ENCODE measurements at places on chromosomes 11 and 22. TPM values are rescaled to one million over a fixed set of nuclear protein-coding genes. Genes with fewer than 3 reads are reported as not detected.
A peak's percentile ranks its signal among the peaks of the same experiment; 100 is the strongest.

GRCh38 chr11:30830681-30831080, 244.5 kb upstream of the MPPED2 start:
- H3K36me3 ChIP-seq = no peaks in the 10 kb centered on the region
- no peaks in the 10 kb centered on the region for H3K4me1 ChIP-seq
- H3K27ac ChIP-seq = no peak overlapping the region
- no peak overlapping the region for H3K4me3 ChIP-seq
- no peak for DNase-seq
- H3K27me3 ChIP-seq = no peaks in the 10 kb centered on the region

- no peak overlapping the region for H3K27ac ChIP-seq
- no peak overlapping the region for H3K4me3 ChIP-seq
- no peaks in the 10 kb centered on the region for H3K27me3 ChIP-seq
- DNase-seq = no peak
- no peaks in the 10 kb centered on the region for H3K4me1 ChIP-seq
Measured at GRCh38 chr22:42154293-42155052, 23.9 kb upstream of the CYP2D6 start.

Gene CD248
- total RNA-seq = 52.6 TPM

DNA sequence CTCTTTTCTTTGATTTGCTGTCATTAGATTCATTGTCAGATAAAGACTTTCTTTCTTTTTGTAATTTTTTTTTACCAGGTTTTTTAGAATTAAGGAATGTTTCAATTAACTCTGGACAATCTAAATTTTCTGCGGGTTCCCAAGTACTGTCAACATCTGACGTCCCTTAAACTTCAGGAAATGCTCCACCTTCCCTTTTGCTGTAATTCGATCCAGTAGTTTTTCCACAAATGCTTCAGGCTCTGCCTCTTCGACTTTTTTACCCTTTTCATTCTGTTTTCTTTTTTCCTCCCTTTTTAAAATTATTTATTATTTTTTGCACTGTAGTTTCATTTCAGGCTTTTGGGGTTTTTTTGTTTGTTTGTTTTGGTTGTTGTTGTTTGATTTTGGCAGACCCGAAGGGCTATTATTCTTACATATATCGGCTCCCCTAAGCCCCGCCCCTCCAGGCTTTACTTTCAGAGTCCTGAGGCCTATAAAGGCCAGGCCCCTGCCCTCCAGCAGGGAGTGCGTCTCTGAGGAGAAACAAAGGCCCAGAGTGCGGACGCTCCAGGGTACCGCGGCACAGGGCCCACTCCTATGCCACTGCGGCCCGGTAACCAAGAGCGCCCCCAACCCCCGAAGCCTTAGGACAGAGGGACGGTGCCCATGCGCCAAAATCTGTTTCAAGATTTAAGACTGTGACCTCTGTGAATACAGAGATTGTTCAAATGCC, 116.4 kb downstream of the TYR start:
- DNase-seq = peak; percentile 35
- no peaks in the 10 kb centered on the region for H3K36me3 ChIP-seq
- no peak overlapping the region for H3K27ac ChIP-seq
- no peaks in the 10 kb centered on the region for H3K4me1 ChIP-seq
- no peaks in the 10 kb centered on the region for H3K27me3 ChIP-seq

DNA sequence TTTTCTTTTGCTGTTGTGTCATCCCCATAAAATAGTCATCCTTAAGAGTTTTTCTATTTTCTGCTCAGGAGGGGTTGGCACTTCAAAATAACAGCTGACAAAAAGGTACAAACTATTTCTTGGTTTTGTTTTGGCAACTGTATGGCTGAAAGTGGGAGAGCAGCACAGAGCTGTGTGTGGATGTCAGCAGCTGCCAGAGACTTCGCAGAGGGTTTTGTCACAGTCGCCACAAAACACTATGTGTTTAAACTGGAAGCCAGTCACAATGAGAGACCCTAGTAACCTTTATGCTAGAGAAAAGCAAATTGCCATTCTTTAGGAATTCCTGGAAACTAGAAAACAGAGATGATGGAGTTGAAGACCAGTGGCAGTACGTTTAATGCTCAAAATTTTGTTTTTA, 189.6 kb upstream of the CCDC90B start:
- H3K36me3 ChIP-seq = no peaks in the 10 kb centered on the region
- DNase-seq = no peak
- H3K27me3 ChIP-seq = no peaks in the 10 kb centered on the region
- no peaks in the 10 kb centered on the region for H3K4me1 ChIP-seq
- no peak overlapping the region for H3K4me3 ChIP-seq
- H3K27ac ChIP-seq = no peak overlapping the region
